ENCODE measurements at places on chromosomes 11 and 22.

DNA sequence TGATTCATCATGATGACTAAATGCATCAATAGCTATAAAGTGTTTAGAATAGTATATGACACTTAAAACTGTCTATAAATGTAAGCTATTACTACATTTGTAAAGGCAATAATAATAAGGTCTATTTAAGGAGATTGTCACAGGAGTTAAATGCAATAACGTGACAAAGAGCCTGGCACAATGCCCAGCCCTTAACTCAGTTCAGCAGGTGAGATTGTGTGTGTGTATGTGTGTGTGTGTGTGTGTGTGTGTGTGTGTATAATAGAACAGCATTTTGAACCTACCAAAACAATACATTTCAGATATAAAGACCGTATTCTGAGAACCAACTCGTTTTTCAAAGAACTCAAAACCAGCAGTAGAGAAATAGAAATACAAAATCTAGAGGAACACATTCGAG, 177.5 kb downstream of the MYO18B start:
- DNase-seq: no peak

DNA sequence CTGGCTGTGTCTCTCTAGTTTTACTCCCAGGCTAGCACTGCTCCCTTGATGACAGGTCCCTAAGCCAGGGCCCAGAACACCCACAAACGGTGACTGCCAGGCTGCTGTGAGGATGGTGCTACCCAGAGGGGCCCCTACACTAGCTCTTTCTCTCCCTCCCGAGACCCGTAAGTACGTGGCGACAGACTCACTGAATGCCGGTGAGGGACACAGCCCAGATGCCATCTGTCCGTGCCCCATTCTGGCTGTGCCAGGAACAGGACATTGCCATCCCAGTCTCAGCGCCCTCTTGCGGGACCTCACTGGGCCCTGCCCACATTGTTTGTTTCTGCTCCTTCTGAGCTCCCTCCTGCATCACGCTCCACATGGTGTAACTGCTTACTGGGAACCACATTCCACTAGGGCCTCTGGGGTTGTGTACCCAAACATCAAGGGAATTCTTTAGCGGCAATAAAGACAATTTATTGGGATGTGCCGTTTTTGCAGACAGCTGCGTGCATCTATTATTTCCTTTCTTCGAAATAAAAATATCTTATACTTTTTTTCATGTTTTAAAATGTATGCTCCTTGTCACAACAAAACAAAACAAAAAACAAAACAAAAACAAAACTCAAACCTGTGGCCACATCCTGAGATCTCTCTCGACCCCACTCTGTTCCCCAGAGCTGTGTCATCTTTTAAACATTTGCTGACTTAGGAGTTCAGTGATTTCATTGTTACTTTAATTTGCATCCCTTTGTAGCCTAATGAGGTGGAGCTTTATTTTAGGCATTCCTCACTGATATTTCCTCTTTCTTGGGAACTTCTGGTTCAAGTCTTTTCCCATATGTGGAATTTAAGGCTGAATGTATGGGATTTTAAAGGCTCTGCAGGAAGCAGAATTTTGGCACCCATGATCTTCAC, 4.4 kb upstream of the TPCN2 start:
- DNase-seq: peak; percentile 49

DNA sequence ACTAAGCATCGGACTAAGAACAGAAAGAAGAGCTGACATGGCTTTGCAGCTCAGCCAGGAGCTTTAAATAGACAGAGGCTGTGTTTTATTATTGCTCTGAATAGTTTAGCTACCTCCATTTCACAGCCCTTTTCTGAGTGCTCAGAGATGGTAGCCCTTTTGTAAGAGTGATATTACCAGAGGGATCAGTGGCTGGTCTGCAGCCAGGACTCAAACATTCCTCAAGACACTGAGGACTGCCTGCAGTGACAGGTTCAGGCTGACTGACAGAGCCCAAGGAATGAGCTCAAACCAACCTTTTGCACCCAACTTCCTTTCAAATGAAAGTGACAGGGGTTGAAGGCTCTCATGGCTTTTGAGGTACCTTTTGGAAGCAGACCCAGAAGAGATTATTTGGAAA, 189.0 kb downstream of the DDX10 start:
- DNase-seq: peak; percentile 26

DNA sequence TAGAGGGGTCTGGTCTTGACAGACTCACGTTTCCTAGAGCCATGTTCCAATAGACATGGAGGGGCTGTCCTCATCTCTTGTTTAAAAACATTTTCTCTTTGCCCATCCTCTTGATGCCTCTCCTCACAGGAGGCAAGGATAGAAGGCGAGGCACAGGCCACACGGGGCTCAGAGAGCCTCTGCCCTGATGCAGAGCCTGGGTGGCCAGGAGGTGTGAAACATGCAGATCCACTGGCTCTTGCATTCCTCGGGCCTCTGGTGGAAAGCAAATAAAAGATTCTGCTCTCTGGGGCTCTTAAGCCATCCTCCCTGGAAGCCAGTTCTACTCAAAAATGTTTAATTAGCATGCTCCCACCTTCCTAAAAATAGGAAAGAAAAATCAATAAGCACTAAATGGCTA, 43.6 kb upstream of the NTM start:
- DNase-seq: no peak

Measured in activated naive CD4-positive, alpha-beta T cell treated with anti-CD3 and anti-CD28 coated beads, Interleukin-2, amount 10 ng/mL, durations not matched to agents 7 days and 5 days (primary cell).